ENCODE measurements at places on chromosomes 6 and 20. TPM values are rescaled to one million over a fixed set of nuclear protein-coding genes. Genes with fewer than 3 reads are reported as not detected.
A peak's percentile ranks its signal among the peaks of the same experiment; 100 is the strongest.

Gene TMEM74B
- 0.20 TPM for total RNA-seq

Gene PSORS1C2
- total RNA-seq, result not detected

DNA sequence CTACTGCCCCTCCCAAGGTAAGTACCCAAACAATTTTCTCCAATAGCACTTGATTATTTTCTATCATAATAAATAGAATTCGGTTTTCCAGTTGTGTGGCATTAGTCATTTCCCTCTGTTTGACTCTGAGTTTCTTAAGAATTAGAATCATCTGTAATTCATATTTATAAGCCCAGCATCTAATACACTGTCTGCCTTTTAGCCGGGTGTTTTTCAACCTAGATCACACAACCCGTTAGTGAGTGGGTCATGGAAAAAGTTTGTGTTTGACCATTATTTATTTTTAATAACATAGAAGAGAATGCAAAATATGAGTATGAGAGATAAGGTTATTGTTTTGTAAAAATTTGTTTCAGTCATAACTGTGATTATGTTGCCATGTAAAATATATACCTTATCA is 701.6 kb downstream of the RFPL4B start:
- no peak overlapping the region for H3K4me3 ChIP-seq
- no peak overlapping the region for H3K27ac ChIP-seq
- DNase-seq, result no peak
- no peaks in the 10 kb centered on the region for H3K36me3 ChIP-seq

- H3K36me3 ChIP-seq, result no peaks in the 10 kb centered on the region
- H3K27ac ChIP-seq, result no peak overlapping the region
- no peaks in the 10 kb centered on the region for H3K27me3 ChIP-seq
- no peak for DNase-seq
- H3K4me1 ChIP-seq, result no peaks in the 10 kb centered on the region
- H3K4me3 ChIP-seq, result no peak overlapping the region
Measured at GRCh38 chr6:42335896-42336295, 115.8 kb downstream of the TRERF1 start.

DNA sequence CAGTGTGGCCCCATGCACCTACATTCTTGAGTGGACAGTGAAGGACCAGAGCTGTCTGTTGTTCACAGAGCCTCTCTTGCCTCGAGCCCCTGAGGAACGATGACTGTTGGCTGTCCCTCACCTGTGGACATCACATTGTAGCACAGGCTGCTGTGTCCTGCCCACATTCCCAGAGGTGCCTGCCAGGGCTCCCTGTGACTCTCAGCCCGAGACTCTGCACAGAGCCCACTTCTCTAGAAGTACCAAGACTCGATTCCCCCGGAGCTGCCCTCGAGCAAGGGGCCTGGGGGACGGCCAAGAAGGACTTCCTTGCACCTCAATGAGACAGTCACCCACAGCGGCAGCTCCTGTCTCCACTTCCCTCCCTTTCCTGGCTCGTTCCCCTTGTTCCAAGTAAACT is 28.6 kb upstream of the DLGAP4 start:
- no peak overlapping the region for H3K27ac ChIP-seq
- H3K4me1 ChIP-seq, result no peaks in the 10 kb centered on the region
- DNase-seq, result no peak
- H3K27me3 ChIP-seq, result peaks cover 24% of the 10 kb centered on the region
- H3K36me3 ChIP-seq, result no peaks in the 10 kb centered on the region
- H3K4me3 ChIP-seq, result no peak overlapping the region

DNA sequence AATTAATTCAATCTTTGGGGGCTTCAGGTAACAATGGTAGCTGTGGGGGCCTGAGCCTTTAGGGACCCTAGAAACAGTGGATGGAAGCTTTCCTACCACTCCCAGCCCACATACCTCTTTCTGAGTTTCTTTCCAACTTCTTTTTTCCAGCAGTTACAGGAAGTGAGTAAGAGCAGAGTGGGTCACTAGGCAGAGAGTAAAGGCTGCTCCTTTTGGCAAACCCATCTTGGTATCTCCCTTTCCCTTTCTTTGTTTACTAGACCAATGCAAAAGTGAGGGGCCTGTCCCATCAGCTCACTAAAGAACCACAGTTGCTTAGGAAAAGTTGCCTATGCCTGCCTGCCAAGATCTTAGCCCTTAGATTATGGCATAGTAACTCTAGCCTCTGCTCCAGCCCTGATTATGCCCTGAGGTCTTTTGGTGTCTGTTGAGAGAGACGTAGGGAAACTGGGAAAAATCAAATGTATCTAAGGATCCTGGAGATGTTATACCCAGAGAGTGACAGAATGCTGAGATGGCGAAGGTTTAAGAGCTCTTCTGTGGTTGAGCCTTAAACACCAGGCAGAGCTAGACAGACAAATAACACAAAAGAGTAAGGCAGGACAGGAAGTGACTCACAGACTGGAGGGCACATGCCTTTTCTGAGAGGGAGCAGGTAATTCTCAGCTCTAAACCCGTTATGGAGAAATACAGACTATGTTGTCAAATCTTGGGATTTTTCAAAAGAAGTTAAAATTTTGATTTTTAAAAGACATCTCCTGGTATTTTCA is 31.3 kb downstream of the TRMT6 start:
- no peak overlapping the region for H3K4me3 ChIP-seq
- no peak for DNase-seq
- H3K27me3 ChIP-seq, result peaks cover 22% of the 10 kb centered on the region
- no peaks in the 10 kb centered on the region for H3K36me3 ChIP-seq
- no peaks in the 10 kb centered on the region for H3K4me1 ChIP-seq

Gene MRAP2
- total RNA-seq, result not detected

GRCh38 chr6:121442576-121442975 is 7.1 kb downstream of the GJA1 start:
- no peak overlapping the region for H3K27ac ChIP-seq
- no peak for DNase-seq
- no peak overlapping the region for H3K4me3 ChIP-seq
- no peaks in the 10 kb centered on the region for H3K36me3 ChIP-seq

DNA sequence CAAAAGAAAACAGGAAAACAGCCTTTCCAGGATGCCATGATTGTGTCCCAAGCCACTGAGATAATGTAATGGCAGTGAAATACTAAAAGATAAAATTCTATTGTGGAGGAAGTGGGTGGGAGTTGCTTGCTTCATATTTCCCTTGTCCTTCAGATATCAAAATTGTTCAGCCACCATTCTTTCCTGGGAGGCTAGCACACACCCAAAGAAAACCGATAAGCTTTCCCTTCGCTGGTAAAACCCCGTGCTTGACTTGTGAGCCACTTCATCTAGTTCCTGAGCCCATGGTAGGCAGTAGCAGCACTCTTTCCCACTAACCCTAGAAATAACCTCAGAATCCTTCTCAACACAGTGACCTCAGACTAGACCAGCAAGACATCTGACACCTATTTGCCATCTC is 357.4 kb upstream of the PLCB4 start:
- no peak for DNase-seq
- H3K27me3 ChIP-seq, result no peaks in the 10 kb centered on the region
- no peak overlapping the region for H3K27ac ChIP-seq
- no peaks in the 10 kb centered on the region for H3K4me1 ChIP-seq
- H3K36me3 ChIP-seq, result no peaks in the 10 kb centered on the region
- H3K4me3 ChIP-seq, result no peak overlapping the region

Gene POM121L2
- not detected for total RNA-seq

DNA sequence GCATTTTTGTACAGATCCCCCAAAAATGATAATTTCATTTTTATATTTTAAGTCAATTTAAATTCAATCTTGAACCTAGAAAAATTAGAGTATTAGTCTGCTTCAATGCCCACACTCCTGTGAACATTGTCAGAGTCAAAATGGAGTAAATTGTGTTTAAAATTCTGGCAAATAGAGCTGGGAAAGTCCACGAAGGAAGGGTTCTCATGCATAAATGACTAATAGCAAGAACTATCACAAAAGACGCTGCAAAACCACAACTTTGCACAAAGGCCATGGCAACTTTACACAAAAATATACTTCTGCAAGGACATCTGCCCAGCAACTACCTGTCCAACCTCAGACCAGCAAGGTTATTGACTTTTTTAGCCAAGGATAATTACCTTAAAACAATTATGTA is 203.2 kb upstream of the SMLR1 start:
- no peak for DNase-seq
- no peaks in the 10 kb centered on the region for H3K4me1 ChIP-seq
- no peak overlapping the region for H3K4me3 ChIP-seq
- H3K27me3 ChIP-seq, result no peaks in the 10 kb centered on the region

Gene CCN5
- total RNA-seq, result not detected

GRCh38 chr6:43702534-43703440 is 15.2 kb upstream of the MRPS18A start:
- H3K36me3 ChIP-seq, result no peaks in the 10 kb centered on the region
- DNase-seq, result peak; percentile 50
- H3K4me3 ChIP-seq, result no peak overlapping the region
- peaks cover 4% of the 10 kb centered on the region for H3K27me3 ChIP-seq
- peaks cover 51% of the 10 kb centered on the region for H3K4me1 ChIP-seq

DNA sequence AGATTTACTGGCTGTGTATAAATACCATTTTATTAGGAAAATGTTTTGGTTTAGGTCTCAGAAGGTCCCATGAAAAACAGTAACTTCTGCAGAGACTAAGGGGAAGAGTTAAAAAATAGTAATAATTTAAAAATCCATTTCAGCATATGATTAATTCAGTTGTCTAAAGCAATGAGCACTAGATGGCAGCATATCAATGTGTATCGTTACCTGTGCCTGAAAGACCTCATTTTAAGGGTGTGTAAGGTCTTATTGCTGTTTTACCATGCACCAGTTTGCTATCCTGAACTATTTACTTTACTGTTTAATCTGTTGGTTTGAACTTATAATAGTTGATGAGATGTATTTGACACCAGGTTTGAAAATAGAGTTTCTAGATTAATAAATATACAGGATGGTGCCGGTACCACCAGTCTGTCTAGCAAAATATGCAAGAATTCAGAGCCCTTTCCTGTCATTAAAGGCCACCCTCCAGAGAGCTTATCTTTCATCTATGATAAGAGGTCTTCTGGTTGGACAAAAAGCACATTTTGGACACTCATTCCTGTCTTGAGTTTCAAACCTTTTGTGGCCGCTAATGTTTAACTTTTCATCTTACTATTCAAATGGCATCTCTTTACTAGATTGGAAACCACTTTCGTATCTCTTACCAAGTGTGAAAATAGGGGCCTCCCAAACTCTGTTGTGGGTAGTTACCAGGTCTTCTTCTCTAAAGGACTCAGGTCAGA is 8.9 kb upstream of the AHI1 start:
- H3K4me3 ChIP-seq, result no peak overlapping the region
- no peak for DNase-seq
- H3K36me3 ChIP-seq, result no peaks in the 10 kb centered on the region
- H3K4me1 ChIP-seq, result peaks cover 2% of the 10 kb centered on the region
- H3K27me3 ChIP-seq, result no peaks in the 10 kb centered on the region
- no peak overlapping the region for H3K27ac ChIP-seq

GRCh38 chr6:15290067-15290680 is 44.3 kb downstream of the JARID2 start:
- DNase-seq, result no peak
- peaks cover 26% of the 10 kb centered on the region for H3K36me3 ChIP-seq
- no peaks in the 10 kb centered on the region for H3K27me3 ChIP-seq
- peaks cover 70% of the 10 kb centered on the region for H3K4me1 ChIP-seq
- no peak overlapping the region for H3K27ac ChIP-seq

Gene HLA-DQB1
- total RNA-seq, result 310 TPM

- DNase-seq, result no peak
- no peaks in the 10 kb centered on the region for H3K4me1 ChIP-seq
- no peaks in the 10 kb centered on the region for H3K36me3 ChIP-seq
- H3K4me3 ChIP-seq, result no peak overlapping the region
Measured at GRCh38 chr6:17178754-17179529, 77.1 kb downstream of the STMND1 start.

GRCh38 chr20:25539742-25540672 is 45.3 kb downstream of the NINL start:
- H3K27ac ChIP-seq, result no peak overlapping the region
- DNase-seq, result no peak
- peaks cover 10% of the 10 kb centered on the region for H3K4me1 ChIP-seq
- H3K27me3 ChIP-seq, result no peaks in the 10 kb centered on the region

DNA sequence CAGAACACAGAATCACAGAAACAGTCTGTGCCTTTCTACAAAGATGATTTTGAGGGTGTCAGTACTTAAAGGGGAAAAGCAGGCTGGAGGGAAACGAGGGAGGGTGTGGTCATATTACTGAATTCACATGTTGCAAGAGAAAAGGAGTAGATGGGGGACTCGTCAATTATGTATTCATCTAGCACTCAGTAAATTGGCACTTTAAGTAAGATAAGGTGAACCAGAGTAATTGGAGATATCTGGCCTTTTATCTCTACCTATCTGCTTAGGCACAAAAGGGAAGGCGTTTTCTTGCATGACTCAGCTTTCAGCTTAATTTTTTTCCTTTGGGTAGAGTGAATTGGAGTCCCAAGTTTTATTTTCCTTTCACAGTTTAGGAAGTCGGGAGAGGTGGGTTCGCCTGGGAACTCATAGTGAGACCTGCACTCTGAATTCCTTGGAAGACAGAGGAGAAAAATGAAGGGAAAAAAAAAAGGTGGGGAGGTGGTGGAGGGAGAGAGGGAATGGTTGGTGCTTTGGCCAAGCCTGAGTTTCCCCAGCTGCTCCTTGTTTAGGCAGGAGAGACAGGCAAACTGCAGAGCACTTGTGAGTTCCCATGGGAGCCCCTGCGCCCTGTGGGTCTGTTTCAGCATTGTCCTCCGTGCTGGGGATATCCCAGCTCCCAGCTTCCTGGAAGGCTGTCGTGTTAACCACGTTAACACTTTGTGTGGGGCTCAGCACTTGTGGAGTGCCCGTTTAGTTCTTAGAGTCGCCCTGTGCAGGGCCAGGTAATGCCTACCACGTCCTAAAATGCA is 19.7 kb upstream of the GTSF1L start:
- no peak overlapping the region for H3K4me3 ChIP-seq
- H3K36me3 ChIP-seq, result no peaks in the 10 kb centered on the region
- DNase-seq, result no peak
- H3K27ac ChIP-seq, result no peak overlapping the region
- no peaks in the 10 kb centered on the region for H3K27me3 ChIP-seq

DNA sequence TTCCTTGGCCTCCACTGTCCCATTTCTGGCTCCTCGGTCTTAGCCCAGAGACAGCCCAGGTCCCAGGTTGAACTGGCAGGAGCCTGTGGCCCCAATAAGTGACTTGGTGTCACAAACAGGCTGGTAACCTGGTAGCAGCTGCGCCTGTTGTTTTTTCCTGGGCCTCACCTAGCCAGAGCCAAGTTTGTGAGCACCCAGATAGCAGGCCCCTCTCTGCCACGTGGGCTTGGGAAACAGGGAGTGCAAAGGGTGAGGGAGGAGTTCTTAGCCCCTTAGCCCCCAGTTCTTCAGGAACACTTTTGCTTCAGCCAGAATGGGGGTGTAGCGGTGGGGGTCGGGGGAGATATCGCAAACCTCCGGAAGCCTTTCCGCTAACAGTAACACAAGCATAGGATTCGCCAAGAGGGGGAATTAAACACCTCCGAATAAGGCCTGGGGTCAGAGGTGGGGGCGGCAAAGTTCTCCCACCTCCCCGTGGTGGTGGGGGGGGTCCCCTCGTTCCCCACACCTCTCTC is 760 bp downstream of the C6orf132 start:
- H3K27me3 ChIP-seq, result peaks cover 20% of the 10 kb centered on the region
- no peak overlapping the region for H3K27ac ChIP-seq
- H3K4me1 ChIP-seq, result peaks cover 21% of the 10 kb centered on the region
- no peak for DNase-seq
- no peaks in the 10 kb centered on the region for H3K36me3 ChIP-seq

- H3K4me1 ChIP-seq, result no peaks in the 10 kb centered on the region
- H3K27me3 ChIP-seq, result peaks cover 12% of the 10 kb centered on the region
Measured at GRCh38 chr20:47872341-47872740, 87.1 kb upstream of the SULF2 start.

Data from activated B cell treated with CpG ODN at 0.5 μM for 24 hours (primary cell).